ENCODE measurements at places on chromosomes 4 and X.

DNA sequence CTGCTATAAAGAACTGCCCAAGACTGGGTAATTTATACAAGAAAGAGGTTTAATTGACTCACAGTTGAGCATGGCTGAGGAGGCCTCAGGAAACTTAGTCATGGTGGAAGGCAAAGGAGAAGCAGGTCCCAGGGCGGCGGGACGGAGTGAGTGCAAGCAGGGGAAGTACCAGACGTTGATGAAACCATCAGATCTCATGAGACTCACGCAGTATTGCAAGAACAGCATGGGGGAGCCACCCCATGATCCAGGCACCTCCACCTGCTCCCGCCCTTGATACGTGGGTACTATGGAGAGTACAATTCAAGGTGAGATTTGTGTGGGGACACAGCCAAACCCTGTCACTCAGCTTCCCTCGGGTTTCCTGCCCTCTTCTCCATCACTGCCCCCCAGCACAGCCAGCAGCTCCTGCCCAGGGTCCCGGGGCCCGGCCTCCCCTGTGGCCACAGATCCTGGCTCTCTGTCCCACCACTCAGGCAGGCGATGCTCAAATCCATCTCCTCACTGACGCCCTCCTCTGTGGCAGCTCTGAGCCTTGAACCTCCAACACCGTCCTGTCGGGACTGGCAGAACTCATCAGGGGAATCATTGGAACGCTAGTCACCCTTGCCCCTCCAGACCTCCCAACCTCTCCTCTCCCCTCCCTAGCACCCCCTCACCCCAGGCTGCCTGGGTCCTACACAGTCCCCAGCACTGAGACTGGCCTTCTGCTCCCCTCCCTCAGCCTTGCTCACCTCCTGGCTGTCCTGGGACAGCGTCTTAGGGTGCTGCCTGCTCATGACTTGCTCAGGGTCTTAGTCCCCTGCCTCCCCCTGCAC lies 37.6 kb downstream of the FGFRL1 start:
- no peak for DNase-seq

- no peak for DNase-seq
Measured at GRCh38 chr4:1393866-1394265, 12.4 kb downstream of the NKX1-1 start.

- no peak for DNase-seq
Measured at GRCh38 chr4:98802770-98803198, 126.1 kb downstream of the EIF4E start.

DNA sequence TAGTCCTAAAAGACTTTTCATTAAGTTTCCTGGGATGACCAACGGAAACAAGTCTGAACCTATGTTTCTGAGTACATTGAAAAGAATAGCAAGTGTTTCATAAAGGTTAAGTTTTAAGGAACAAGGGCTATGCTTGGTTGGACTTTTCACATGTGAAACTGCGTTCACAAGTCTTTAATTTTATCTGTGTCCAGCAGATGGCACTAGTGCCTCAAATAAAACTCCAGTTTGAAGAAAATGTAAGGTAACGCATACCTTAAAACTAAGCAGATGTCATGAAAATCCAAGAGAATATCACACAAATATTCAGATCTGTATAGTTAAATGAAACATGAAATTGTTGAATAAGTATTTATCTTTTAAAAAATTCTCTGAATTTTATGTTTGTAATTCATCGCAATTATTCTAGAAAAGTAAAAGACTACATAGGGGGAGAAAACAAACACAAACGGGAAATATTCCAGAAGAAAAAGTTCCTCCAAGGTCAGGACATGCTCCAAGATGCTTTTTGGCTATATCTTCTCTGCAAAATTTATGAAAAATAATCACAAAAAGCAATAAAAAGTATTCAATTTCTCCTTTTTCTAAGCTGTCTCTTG lies 89.6 kb upstream of the MAD2L1 start:
- DNase-seq: peak; percentile 85

DNA sequence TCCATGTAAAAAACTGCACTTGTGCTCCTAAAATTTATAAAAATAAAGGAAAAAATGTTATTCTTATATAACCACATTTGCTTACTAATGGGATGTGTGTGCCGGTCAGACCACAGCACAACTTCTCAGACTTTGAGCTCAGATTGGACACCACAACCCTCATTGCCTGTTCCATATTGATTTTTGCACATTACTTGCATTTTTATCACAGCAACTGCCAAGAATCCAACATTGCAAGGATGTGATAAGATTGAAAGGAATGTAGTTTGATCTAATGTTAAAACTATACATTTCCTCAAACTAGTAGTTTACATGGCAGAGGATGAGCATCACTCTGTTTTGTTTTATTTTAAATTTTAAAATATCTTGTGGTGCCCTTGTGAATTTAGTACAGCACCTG lies 227.8 kb downstream of the KDR start:
- peak; percentile 51 for DNase-seq

- DNase-seq: peak; percentile 22
Measured at GRCh38 chr4:108560616-108561015, 59.8 kb upstream of the RPL34 start.

GRCh38 chr4:165726831-165727230 lies 146.2 kb upstream of the TLL1 start:
- DNase-seq: peak; percentile 82

DNA sequence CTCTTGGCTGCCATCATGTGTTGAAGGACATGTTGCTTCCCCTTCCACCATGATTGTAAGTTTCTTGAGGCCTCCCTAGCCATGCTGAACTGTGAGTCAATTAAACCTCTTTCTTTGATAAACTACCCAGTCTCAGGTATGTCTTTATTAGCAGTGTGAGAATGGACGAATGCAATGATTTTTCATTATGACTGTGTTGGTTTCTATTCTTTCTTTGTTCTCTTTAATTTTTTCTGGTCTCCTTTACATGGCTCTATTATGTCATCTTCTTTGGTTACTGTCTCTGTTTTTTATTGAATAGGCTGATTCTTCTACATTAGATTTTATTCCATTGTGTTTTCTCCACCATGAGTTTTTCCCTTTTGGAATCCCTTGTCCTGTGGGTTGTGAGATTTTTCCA lies 840.6 kb downstream of the TRAM1L1 start:
- DNase-seq: no peak

GRCh38 chr4:40953283-40954087 lies 203.7 kb downstream of the NSUN7 start:
- no peak for DNase-seq

GRCh38 chr4:21848021-21848420 lies 100.6 kb downstream of the KCNIP4 start:
- DNase-seq: no peak

DNA sequence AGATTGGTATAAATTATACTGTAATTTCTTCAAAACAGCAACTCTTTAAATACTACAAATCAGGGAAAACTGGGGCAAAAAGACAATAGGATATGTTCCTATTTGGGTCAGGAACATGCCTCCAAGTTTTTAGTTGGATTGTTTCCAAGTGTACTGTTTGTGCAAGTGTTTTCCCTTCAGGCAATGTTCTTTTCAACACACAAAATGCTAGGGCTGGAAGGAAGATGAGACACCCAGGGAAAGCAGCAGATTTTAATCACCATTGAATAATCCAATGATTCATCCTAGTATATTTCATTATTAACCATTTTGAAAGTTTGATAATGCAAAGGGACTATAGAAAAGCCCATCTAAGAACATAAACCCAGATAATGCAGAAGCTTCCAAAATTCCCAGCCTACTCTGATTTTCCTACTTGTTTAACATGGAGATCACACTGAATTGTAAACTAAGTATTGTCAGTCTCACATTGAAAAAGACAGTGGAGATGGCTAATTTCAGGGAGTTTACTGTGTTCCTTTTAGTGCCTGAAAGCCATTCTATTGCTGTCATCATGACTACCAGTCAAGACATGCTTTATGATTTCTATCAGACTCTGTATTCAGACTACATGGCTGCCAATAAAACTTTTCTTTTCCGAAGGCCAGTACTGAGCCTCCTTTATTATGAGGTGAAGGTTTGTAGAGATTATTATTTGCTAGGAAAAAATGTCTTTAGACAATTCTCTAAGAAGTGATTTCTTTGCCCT lies 38.6 kb downstream of the COL4A6 start:
- no peak for DNase-seq

- DNase-seq: no peak
Measured at GRCh38 chr4:39029752-39030694, 2.2 kb downstream of the TMEM156 start.

DNA sequence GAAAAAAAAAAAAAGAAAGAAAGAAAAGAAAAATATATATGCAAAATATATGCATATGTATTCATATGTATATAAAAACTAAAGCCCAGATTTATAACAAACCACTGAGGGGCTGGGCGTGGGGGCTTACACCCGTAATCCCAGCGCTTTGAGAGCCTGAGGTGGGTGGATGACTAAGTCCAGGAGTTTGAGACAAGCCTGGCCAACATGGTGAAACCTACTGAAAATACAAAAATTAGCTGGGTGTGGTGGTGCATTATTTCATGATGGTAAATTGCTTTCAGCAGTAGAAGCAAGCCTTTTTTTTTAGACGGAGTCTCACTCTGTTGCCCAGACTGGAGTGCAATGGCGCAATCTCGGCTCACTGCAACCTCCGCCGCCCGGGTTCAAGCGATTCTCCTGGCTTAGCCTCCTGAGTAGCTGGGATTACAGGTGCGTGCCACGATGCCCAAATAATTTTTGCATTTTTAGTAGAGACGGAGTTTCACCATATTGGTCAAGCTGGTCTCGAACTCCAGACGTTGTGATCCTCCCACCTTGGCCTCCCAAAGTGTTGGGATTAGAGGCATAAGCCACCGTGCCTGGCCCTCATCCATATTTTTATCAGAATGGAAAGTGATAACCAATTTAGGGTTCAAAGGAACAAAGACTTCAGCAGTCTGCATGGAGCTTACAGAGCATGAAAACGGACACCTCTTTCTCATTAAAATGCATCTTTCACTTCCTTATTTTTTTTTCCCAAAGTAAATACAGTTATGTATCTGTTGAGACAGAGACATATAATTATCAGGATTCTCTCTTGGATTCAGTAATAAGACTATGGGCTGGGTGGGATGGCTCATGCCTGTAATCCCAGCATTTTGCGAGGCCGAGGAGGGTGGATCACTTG lies 27.7 kb upstream of the MOB1B start:
- DNase-seq: no peak

DNA sequence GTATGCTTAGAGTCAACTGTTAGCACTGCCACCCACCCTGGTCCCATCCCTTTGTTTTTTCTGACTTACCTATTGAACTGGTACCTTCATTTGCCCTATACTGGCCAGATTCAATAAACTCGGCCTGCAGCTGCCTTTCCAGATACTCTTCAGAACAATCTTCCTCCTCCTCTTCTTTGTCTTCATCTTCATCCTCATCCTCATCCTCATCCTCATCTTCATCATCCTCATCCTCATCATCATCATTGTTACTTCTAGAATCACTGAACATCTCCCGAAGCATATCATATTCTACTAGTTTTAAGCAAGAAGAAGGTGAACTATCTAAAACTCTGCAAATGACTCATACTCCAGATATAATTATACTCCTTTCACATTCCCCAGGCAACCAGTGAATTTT lies 14.9 kb downstream of the TAF7L start:
- DNase-seq: no peak

- no peak for DNase-seq
Measured at GRCh38 chrX:2486476-2487133, 14.2 kb downstream of the DHRSX start.

- peak; percentile 97 for DNase-seq
Measured at GRCh38 chr4:76752861-76753501, 145.0 kb downstream of the SOWAHB start.
